ENCODE measurements at places on chromosomes 3 and 15. TPM values are rescaled to one million over a fixed set of nuclear protein-coding genes. Genes with fewer than 3 reads are reported as not detected.

The SMCO1 gene
- total RNA-seq: 89.9 TPM

DNA sequence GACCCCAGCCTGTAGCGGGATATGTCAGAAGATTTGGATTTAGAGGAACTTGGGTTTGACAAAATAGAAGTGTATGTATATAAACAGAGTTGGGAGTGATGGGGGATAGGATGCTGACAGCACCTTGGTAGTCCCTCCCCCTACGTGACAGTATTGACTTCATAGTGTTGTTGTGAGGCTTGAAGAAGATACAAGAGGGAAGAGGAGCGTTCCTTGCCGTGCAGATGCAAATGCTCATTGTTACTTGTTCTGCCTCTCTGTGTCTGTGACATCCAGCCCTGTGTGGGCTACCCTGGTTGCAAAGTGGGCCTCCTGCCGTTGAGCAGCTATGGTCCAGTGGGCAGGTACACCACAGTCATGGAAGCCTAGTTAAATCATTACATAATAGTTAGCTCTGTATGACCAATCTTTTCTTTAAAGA, 45.0 kb downstream of the SMAD3 start:
- DNase-seq: peak; percentile 18

The CMSS1 gene
- total RNA-seq: 36.9 TPM

GRCh38 chr3:150497956-150498355, 48.3 kb downstream of the SERP1 start:
- no peak for DNase-seq

- peak; percentile 58 for DNase-seq
These were observed 675 bp downstream of the RBM15B start for GRCh38 chr3:51391566-51392354.

The ARRDC4 gene
- 15.0 TPM for total RNA-seq

GRCh38 chr3:107110596-107111305, 266.5 kb upstream of the CCDC54 start:
- DNase-seq: no peak

The IL5RA gene
- 1.0 TPM for total RNA-seq

GRCh38 chr3:154728285-154728684, 298.3 kb upstream of the GPR149 start:
- no peak for DNase-seq

DNA sequence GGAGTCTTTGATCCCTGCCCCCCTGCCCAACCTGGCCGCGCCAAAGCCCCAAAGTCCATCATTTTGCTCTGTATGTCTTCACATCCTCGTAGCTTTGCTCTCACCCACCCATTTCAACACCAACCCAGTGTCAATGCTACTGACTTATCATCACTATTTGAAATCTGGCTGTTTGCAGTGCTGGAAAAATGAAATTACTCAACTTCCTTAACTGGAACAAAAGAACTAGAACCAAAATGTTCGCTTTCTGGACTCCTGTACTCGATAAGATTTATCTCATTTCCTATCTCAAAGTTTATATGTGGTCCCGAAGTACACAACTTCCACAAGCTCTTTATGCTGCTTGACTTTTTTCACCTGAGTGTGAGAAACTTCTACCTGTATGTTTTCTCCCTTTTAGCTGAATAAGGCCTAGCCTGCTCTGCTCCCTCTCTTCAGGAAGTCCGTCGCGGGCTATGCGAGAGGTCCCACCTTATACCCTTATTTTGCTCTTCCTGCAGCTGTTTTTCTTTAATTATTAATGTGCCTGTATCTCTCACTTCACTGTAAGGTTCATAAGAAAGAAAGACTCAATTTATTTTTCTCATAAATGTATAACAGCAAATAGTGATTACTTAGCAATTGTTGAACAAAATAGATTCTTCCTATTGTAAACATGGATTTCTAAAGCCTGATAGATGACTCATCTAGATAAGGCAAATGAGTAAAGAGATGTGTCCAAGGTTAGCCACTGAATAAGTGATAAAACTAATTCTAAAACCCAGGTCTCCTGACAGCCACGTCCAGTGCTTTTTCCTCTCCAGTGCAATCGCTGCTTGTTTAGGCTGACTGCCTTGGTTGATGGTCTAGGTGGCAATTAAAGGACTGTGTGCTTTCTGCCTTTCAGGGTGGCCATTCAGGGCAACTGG, 464.1 kb upstream of the TPRG1 start:
- DNase-seq: no peak

The TBCCD1 gene
- total RNA-seq: 6.2 TPM

The LEKR1 gene
- total RNA-seq: 0.56 TPM

DNA sequence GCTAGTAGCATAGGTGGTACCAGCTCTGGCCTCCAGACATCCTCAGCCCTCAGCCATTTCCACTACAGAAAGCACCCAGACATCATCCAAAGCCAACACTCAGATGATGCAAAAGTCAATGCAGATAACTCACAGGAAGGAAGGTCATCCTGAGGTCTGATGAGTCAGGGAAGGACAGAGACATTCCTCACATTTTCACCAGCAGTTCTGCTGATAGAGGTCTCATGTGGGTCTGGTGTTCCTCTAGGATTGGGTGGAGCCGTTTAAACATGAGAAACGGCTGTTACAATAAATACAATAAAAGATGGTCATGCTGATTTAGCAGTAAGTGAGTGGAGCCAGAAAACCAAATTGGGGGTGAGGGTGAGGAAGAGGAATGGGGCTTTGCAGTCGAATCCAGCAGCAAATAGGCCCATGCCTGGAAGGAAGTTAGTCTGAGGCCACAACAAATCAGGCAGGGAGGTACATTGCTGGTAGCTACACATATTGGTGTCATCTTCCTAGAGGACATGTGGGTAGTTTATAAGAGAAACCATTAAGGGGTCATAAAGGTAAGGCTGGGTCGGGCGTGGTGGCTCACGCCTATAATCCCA, 33.3 kb upstream of the FLNB start:
- DNase-seq: no peak

DNA sequence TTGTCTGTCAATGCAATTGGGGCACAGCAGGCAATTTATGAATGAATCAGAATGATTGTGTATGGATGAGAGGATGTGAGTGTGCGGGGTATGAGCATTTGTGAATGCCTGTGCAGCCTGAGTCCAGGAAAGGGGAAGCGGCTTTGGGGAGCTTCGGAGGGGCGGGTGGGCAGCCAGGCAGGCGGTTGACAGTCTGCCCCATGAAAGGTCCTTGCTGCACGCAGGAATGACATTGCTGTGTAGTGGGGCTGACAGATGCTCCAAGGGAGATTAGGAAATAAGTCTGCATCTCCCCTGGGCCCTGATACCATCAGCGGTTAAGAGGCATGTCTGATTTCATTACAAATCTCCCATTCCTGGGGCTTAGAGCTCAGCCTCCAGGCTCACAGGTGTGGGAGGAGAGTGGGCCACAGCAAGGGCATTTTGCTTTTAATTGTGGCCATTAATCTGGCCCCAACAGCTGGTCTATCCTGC, 26.4 kb upstream of the TSPAN3 start:
- no peak for DNase-seq

DNA sequence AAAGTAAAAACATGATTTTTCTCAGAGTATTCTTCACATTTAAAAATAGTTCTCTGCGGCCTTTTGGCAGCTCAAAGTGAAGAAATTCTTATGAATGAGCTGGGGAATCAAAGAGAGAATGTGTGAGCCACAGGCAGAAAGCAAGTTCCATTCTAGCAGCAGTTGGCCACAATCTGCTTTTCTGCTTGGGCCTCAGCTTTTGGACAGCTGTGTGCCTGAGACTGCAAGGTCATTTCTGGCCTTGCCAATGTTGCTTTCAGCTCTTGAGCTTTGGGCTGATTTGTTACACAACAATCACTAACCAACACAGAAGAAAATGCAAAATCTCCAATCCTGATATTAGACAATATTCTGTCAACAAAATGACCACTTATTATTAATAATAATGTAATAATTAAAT, 14.4 kb upstream of the TM4SF4 start:
- DNase-seq: peak; percentile 54

- DNase-seq: no peak
These were observed 55.9 kb downstream of the NGLY1 start for GRCh38 chr3:25727316-25727715.

GRCh38 chr15:98881526-98882520, 125.8 kb downstream of the PGPEP1L start:
- no peak for DNase-seq

GRCh38 chr3:64213962-64214379, 11.3 kb downstream of the PRICKLE2 start:
- DNase-seq: peak; percentile 89

DNA sequence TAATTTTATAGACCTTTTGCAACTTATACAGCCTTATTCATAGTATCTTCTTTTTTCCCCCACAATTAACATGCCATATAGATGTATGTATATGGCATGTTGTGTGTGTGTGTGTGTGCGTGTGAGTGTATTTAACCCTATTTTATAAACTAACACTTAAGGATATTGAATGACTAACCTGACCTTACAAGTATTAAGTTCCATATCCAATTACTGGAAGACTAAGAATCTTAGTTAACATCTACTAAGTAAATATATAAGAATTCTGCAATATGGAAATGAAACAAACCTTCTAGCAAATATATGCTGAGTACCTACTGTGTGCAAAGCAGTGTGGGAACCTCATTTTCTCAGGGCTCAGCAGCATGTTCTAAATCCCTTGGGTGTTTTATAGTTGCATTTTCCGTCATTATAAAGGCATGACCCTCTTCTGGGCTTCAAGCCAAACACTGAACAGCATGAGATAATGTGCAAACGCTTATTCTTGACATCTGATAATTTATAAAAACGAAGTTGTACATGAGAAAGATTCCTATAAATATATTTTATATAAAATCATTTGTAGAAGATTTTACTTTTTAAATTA, 105.5 kb downstream of the NLGN1 start:
- DNase-seq: no peak

The C3orf52 gene
- 2.5 TPM for total RNA-seq

GRCh38 chr3:4950351-4950784, 28.9 kb upstream of the BHLHE40 start:
- peak; percentile 52 for DNase-seq

Measured in Right ventricle myocardium superior (tissue), 1 donor.